ENCODE measurements at places on chromosomes 7 and 10.

DNA sequence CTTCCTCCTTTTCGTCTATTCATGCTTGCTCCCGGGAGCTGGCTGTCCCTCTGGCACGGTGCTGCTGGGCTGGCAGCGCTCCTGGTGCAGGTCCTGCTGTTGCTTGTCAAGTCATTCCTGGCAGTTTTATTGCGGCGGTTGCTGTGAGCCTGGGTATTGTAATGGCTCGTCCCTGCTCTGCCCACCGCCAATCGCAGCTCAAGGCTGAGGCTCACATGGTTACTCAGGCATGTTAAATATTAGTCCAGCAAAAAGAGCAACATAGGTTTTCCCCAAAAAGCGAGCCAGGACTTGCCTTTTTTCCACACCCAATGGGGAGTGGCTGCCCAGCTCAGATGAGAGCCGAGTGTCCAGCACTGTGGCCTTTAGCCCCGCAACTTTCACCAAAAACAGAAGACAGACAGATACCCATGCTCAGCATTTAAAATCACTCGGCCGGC lies 492.9 kb upstream of the FOXK1 start:
- peak; percentile 1 for DNase-seq

- DNase-seq: no peak
Observed at GRCh38 chr7:142808461-142808801, 37.7 kb downstream of the PRSS2 start.

DNA sequence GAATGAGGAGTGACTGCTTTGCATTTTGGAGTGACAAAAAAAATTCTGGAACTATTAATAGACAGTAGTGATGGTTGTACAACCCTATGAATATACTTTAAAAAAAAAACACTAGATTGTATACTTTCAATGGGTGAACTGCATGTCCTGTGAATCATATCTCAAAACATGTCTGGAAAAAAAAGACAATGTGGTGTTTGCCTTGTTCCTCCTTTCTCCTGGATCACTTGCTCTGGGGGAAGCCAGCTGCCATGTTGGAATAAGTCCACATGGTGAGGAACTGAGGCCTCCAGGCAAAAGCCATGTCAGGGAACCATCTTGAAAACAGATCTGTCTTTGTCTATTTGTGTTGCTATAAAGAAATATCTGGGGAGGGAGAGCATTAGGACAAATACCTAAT lies 39.5 kb upstream of the YAE1 start:
- DNase-seq: peak; percentile 5

DNA sequence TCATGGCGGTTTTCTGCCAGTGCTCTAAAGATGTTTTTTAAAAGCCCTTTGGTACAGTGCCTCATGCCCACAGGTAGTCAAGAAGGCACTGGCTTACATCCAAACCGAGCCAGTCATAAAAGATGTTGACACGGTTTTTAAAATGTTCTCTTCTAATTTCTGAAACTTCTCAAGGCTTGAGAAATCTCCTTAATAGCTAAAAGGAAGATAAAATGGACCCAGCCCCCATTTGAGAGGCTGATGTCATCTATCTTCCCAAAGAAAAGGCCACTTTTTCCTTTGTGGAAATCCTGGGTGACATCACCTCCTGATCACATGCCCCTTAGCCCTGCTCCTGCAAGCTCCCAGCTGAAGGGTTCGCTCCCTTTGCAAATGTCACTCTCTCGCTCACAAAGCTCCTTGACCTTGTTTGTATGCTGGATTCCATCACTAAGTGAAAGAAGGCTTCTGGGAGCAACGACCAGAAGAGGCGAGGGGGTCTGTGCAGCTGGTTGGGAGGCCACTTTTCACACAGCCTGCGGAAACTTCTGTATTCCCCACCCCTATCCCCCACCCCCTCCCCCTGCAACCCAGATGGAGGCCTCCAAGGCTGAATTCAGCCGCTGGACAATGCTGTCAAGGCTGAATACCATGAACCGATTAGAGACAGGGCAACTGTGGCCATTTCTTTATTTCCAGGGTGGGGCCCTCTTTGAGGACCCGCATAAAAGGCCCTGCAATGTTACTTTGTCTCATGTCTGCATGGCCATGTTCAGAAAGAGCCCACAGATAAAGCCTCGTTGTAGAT lies 122.8 kb downstream of the CUBN start:
- DNase-seq: no peak

GRCh38 chr7:55379285-55379684 lies 14.1 kb downstream of the LANCL2 start:
- DNase-seq: no peak
